ENCODE measurements at places on chromosomes 12 and 14.

- peak; percentile 41 for DNase-seq
Observed at GRCh38 chr12:50132505-50133135, 20.6 kb downstream of the COX14 start.

GRCh38 chr12:127720334-127720733 is 546.6 kb upstream of the TMEM132C start:
- DNase-seq, result no peak

DNA sequence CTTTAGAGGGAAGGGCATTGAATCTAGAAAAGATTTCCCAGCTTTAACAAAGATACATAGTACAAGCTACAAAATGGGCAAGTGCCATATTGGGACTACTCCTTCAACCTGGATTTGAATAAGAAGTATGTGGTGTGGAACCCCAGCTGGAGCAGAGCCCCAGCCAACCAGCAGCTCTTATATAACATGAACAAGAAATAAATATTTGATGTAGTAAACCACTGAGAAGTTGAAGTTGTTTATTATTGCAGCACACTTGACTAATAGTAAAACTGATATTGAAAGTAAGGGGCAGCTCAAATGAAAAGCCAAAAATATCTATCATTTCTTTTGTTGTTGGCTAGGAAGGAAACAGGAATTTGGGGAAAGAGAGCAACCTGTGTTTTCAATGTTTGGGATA is 701.8 kb downstream of the TMTC2 start:
- no peak for DNase-seq

DNA sequence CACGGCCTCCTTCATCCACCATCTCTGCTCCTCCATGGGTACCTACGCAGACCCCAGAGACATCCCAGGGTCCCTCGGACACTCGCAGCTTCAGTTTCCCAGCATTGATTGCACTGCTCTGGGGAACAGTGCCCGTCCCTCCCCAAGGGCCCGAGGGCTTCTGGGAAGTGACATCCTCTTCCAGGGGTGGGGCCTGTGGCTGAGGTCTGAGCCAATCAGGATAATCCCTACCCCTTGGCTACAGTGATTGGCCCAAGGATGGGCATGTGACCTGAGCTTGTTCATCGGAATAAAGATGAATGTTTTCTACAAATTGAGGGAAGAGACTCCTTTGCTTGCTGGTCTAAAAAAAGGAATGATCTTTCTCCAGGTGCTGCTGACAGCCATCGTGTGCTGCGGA is 37.3 kb upstream of the MYL2 start:
- DNase-seq, result no peak

DNA sequence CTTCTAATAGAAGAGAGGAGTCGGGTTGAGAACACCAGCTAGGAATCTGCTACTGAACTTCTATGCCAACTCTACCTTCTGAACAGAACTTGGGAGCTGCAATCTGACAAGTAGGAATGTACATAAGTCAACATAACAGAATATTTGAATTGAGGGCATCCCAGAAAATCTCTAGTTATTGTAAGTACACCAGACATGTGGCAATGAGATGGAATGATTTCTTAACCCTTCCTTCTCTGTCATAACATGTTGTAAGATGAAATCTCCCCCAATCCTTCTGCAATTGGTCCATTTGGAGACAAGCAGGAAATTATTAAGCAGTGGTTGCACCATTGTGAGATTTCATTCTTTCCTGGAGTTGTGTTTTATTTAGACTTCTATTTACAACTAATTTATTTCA is 68.7 kb upstream of the TMPO start:
- no peak for DNase-seq

GRCh38 chr14:32733015-32733414 is 205.7 kb upstream of the NPAS3 start:
- DNase-seq, result no peak

DNA sequence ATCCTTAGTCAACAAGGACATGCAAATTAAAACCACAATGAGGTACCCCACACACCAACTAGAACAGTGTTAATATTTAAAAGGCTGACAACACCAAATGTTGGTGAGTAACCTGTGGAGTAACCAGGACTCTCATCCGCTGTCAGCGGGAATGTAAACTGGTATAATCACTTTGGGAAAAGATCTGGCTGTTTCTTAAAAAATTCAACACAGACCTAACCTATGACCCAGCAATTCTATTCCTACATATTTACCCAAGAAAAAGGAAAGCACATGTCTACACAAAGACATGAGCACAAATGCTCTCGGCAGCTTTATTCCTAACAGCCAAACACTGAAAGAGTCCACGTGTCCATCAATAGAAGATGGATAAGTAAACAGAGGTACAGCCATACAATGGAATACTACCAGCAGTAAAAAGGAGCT is 26.6 kb downstream of the NRDE2 start:
- no peak for DNase-seq

DNA sequence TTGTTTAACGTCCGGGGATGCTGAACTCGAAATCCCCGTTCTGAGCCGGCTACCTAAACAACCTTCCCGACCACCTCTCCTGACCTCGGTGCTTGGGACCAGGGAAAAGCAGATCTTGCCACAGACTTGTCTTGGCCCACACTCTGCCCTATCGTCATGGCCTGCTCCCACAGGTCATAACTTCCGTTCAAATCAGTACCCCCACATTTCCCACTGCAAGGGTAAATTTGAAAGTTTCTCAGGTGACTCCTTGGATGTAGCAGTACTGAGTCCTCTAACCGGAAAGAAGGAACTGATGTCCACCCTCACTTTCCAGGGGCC is 612 bp upstream of the RBM23 start:
- DNase-seq, result no peak

GRCh38 chr12:120844768-120845449 is 59.2 kb downstream of the SPPL3 start:
- DNase-seq, result peak; percentile 43

DNA sequence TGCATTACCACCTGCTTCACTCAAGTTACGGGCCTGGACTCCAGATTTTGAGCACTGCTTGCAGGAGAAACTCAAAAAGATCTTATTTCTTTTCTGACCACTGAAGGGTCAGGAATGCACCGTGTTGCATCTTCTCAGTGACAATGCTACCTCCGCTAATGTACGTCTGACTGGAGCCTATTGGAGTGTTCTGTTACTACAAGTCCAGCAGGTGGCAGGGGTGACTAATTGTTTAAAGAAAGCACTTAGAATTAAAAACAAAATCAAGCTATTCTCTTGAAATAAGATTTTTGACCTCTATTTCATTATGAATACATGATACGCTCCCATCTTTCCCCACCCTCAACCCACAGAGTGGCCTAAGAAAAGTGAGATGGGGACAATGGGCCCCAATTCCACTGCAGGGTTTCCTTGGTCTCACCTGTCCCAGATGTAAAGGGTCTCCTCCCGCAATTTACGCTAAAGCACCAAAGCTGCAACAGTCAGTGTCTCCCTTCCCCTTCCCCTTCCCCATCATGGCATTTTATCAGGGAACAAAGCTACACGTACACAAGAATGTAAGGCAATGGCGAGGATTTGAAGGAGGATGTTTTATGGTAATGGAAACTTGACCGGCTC is 2.2 kb downstream of the TBPL2 start:
- no peak for DNase-seq

DNA sequence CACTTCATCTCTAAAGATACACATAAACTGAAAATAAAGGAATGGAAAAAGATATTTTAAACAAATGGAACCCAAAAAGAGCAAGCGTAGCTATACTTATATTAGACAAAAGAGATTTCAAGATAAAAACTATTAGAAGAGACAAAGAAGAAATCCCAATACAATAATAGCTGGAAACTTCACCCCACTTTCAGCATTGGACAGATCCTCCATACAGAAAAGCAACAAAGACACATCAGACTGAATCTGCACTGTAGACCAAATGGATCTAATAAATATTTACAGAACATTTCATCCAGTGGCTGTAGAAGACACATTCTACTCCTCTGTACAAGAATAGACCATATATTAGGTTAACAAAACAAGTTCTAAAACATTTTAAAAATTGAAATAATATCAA is 117.6 kb upstream of the PDE3A start:
- DNase-seq, result no peak

DNA sequence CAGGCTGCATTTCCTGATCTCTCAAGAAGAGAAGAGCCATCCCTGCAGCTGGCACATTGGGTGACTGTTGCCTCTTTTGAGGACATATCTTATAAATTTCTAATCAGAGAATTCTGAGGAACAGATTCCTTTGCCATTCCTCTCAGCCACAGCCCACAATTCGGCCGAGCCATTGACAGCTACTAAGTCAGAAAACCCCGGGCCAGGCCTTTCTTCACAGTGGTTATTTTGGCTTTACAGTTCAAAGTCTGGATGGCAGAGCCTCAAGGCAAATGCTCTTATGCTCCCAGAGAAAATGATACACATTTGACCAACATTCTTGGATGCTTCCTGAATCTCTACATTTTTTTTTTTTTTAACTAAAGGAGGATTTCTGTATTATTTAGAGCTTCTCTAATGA is 138.4 kb upstream of the FRMD6 start:
- no peak for DNase-seq

GRCh38 chr14:23146351-23146910 is 27.4 kb upstream of the CEBPE start:
- DNase-seq, result no peak

DNA sequence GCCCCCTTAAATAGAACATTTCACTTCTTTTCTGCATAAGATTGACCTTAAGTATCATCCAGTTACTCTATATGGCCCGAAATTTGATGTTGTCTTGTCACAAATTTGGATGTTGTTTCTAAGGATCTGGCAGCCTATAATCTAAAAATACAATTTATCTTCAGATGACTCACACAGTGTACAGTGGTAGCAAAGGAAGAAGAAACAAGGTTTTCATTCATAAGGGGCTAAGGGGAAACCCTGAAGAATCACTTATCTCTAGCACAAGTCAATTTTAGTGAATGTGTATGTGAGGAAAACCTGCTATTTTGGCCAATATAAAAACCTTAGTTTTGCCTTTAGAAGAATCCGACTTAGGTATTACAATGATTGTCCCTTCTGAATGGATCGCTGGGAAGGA is 606.3 kb upstream of the LRFN5 start:
- no peak for DNase-seq

DNA sequence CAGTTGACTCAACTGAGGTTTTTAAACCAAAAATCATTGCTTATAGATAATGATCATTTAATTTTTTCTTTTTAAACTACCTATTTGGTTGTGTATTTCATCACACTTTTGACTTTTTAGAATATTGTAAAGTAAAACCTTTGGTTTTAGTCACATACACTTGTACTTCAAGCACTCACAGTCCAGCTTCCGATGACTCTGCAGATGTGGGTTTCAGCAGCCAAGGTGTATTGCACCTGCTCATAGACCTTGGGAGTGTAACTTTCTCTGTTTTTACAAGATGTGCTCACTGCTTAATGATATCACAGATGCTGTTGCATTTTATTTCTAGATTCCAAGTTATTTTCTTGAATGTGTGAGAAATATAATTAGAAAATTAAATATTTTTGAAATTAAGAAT is 188.3 kb upstream of the SLC38A2 start:
- DNase-seq, result no peak

GRCh38 chr12:58064666-58065065 is 123.3 kb downstream of the ATP23 start:
- DNase-seq, result no peak

- DNase-seq, result no peak
Observed at GRCh38 chr14:21072781-21073339, 2.8 kb downstream of the ARHGEF40 start.

DNA sequence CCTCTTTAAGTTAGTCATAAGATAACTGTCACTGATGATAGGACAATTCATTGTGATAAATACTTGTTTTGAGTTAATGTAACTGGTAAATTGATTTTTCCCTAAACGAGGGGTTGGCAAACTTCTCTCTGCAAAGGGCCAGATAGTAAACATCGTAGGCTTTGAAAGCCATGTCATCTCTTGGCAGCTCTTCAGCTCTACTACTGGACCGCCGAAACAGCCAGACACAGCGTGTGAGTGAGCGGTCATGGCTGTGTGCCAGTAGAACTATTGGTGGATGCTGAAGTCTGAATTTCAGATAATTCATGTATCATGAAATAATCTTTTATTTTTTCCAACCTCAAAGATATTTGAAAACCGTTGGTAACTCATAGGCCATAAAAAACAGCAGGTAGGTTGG is 9.9 kb downstream of the PIWIL1 start:
- no peak for DNase-seq

DNA sequence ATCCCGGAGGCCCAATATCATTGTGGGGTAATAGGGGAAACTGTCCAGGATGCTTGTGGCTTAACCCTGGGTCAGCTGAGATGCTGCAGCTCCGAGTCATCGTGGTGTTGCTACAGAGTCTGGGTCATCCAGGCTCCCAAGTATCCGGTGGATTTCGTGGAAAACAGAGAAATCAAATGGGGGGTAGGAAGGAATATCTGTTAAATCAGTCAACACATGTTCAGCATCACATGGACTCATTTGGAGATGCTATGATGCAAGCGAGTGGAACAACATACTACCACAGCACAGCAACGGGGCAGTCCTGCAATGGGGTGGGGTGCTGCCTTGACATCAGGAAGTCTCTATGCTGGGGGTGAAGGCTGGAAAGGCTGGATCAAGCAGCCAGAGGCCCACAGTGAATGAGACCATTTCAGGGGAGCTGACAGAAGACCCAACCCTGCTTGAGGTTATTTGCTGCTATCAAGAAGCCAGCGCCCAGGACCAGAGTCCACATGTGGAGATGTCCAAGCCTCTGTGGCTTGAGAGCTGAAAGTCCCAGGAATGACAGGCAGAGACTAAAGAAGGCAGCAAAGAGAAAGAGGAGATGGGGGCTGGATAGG is 22.9 kb downstream of the VDR start:
- DNase-seq, result no peak

DNA sequence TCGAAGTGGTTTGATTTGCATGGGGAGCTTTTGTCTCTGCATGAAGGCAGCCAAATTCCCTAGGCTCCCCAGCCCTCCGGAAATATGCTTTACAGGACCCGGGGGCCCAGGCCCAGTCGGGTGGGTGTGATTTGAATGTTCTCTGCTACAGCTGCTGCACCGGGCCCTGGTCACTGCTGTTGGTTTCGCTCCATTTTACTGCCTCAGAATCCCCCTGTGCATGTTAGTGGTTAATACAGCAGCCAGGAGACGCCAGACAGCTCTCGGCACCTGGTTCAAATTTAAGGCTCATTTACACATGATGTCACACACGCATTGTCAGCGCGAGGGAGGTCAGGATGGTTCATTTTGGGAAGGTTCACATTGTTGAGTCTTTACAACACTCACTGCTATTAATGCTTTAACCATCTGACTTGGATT is 99.6 kb downstream of the SLC38A6 start:
- no peak for DNase-seq

DNA sequence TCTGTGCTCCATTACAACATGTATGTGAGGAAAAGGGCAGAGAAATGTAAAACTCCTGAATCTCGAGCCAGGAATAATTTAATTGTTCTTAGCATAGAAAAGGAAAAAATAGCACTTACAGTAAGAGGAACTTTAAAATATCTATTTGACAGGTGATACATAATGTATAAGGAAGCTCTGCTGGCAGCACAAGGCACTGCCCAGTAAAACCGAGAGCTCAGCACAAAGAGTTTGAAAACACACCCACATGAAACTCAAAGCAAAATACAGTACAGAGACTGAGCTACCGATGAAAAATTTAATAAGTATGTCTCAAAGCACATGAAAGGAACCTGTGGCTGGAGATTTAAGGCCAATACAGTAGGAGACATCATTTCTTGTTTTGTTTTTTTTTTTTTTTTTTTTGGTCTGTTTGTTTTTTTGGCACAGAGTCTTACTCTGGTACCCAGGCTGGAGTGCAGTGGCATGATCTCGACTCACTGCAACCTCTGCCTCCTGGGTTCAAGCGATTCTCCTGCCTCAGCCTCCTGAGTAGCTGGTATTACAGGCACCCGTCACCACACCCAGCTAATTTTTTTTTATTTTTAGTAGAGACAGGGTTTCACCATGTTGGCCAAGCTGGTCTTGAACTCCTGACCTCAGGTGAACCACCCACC is 19.2 kb downstream of the CLIP1 start:
- DNase-seq, result no peak

GRCh38 chr14:69270097-69270496 is 10.1 kb downstream of the GALNT16 start:
- no peak for DNase-seq
